ENCODE measurements at places on chromosomes 16 and 17.

DNA sequence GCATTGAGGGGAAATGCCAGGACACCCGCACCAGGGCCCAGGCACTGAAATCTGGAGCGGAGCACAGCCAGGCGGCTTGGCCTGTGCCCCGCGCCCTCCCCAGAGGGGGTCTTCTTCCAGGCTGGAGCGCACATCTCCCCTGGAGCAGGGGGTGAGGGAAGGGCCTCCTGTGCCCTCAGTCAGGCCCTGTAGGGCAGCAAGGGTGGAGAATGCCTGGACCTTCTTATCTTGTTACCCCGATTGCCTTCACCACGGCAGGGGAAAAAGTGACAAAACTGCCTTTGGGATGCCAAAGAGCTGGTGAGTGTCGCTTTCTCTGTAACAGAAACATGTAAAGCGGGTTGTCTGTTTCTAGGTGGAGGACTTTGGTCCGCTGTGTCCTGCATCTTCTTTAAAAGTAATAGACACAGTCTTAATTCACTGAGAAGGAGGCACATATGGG lies 48.3 kb upstream of the BAHCC1 start:
- DNase-seq, result no peak

GRCh38 chr16:83954577-83955016 lies 1.6 kb downstream of the OSGIN1 start:
- no peak for DNase-seq

DNA sequence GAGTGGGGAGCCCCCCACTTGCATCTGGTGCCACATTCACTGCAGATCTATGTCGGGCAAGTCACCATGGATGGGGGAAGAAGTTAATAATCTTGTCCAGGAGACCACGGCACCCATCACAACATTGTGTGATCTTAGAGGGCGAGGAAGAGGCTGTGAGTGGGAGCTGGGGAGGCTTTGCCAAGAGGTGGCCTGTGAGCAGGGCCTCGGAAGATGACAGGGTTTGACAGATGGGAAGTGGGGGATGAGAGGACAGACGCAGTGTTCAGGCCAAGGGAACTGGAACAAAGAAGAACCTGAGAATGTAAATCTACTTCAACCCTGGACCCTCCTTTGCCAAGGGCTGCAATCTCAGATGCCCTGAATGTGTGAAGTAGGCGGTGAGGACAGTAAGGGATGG lies 12.4 kb downstream of the ACE start:
- no peak for DNase-seq

DNA sequence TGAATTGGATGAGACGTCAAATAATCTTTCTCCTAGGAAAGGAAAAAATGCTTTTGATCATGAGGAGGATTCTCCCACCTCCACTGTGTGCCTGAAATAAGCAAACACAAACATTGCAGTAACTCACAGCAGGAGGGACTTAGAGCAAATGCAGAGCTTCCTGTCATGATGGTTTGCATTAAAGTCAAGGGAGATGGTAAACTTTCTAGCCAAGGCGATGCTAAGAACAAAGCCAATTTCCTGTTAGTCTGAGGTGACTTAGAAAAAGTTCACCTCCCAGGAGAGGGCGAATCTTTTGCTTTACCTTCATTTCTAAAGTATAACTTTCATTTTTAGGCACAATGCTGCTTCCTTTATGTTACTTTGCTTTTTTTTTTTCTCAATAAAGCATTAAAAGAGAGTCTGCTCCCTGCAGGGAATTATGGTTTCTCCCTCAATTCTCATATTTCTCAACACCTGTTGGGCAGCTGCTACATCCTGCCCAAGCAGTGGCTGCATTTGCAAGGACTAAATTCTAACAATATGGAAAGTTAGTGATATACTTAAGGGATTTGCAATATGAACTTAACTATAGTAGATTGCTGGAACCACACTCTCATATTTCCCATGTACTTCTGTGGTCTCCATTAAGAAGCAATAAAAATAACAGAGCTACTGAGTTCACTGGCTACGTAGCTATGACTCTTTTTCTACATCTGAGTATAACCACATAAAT lies 175.6 kb downstream of the PCTP start:
- no peak for DNase-seq

- DNase-seq, result peak; percentile 61
These were observed 4.5 kb downstream of the PMP22 start for GRCh38 chr17:15260376-15261257.

DNA sequence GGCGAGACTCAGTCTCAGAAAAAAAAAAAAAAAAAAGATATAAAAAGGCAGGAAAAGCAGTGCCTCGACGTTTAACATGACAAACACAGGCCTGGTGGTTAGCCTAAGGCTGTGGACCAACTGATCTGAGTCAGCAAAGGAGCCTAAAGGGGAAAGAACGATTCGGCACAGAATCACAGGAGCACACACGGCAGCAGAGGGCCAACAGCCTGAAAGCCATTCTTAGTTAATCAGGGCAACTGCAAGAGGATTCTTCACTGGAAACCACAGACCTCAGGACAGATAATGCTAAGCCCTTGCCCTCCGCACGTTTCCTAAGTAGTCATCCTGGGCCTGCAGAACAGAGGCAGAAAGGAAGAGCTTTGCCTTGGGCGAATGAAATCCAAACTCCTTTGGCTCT lies 14.7 kb downstream of the TMEM11 start:
- no peak for DNase-seq
